ENCODE measurements at places on chromosomes 1 and 21.

DNA sequence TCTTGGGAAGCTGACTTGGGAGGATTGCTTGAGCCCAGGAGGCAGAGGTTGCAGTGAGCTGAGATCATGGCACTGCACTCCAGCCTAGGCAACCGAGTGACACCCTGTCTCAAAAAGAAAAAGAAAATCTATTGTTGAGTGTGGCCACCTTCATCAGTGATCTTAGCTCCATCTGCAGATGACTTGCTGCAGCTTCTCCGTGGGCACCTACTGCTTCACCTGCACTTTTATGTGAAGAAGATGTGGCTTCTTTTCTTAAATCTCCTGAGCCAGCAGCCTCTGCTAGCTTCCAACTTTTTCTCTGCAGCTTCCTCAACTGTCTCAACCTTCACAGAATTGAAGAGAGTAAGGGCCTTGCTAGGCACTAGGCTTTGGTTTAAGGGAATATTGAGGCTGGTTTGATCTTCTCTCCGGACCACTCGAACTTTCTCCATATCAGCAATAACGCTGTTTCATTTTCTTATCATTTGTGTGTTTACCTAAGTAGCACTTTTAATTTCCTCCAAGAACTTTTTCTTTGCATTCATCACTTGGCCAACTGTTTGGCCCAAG lies 28.0 kb downstream of the AGPAT3 start:
- peak overlapping the region; percentile 16 for H3K4me3 ChIP-seq
- H3K27me3 ChIP-seq, result no peaks in the 10 kb centered on the region

DNA sequence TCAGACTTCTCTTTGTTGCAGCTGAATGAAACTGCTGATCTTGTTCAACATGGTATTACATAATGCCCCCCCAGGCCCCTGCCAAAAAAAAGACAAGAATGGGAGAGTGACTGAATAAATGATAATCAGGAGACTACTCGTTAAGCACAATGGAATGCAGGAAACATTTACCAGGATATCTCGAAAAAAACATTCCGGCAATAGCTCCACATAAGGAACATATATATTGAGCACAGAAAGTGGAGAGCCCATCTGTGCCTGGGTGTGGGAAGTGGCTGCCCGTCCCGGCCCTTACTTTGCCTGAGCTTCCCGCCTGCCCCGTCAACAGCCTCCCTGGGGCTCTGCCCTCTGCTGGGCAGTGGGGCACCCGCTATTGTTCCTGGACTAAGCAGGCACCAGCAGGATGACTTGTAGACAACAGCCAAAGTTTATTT lies 13.3 kb downstream of the TRIM11 start:
- DNase-seq, result no peak
- no peaks in the 10 kb centered on the region for H3K27me3 ChIP-seq
- peak overlapping the region; percentile 41 for H3K27ac ChIP-seq
- no peak overlapping the region for H3K4me3 ChIP-seq
- peaks cover 4% of the 10 kb centered on the region for H3K36me3 ChIP-seq
- H3K4me1 ChIP-seq, result no peaks in the 10 kb centered on the region

DNA sequence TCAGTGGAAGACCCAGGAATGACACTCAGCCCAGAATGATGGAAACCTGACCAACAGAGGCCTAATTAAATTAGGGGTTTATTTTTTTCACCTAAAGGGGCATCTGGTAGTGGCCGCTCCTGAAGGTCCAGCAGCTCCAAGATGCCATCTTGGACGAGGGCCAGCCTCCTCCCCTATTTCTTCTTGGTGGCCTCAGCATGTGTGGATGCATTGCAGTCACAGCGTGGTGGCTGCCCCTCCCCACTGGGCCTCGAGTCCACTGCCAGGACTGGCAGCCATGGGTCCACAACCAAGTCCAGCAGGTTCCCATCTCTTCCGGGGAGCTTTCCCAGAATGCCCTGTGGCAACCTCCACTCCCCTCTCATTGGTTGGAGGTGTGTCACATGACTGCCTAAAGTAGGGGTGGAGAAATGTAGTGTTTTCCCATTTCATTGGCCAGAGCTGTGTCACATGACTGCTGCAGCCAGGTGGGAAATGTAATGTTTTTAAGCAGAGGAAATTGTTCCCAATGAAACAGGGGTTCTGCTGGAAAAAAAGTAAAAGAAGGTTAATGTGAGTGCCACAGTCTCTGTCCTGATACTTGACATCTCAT lies 628.2 kb downstream of the PTPRU start:
- no peak for DNase-seq
- H3K4me3 ChIP-seq, result no peak overlapping the region
- no peak overlapping the region for H3K27ac ChIP-seq
- no peaks in the 10 kb centered on the region for H3K4me1 ChIP-seq
- peaks cover 13% of the 10 kb centered on the region for H3K27me3 ChIP-seq

GRCh38 chr1:18739408-18739807 lies 108.8 kb downstream of the PAX7 start:
- no peaks in the 10 kb centered on the region for H3K36me3 ChIP-seq
- no peak overlapping the region for H3K27ac ChIP-seq
- H3K4me3 ChIP-seq, result no peak overlapping the region
- H3K4me1 ChIP-seq, result no peaks in the 10 kb centered on the region
- peaks cover 41% of the 10 kb centered on the region for H3K27me3 ChIP-seq
- DNase-seq, result no peak

- H3K27ac ChIP-seq, result peak overlapping the region; percentile 100
- no peak for DNase-seq
- no peak overlapping the region for H3K4me3 ChIP-seq
- peaks cover 3% of the 10 kb centered on the region for H3K27me3 ChIP-seq
- H3K36me3 ChIP-seq, result peaks cover 43% of the 10 kb centered on the region
- peaks cover 37% of the 10 kb centered on the region for H3K4me1 ChIP-seq
These were observed 4.4 kb upstream of the ELF3 start for GRCh38 chr1:202005958-202006357.

- H3K4me1 ChIP-seq, result peaks cover 26% of the 10 kb centered on the region
- peaks cover 22% of the 10 kb centered on the region for H3K36me3 ChIP-seq
- H3K4me3 ChIP-seq, result peak overlapping the region; percentile 92
These were observed 749 bp downstream of the AKIRIN1 start for GRCh38 chr1:38991638-38992411.

- no peak overlapping the region for H3K27ac ChIP-seq
- peaks cover 15% of the 10 kb centered on the region for H3K27me3 ChIP-seq
- no peak for DNase-seq
- H3K4me1 ChIP-seq, result no peaks in the 10 kb centered on the region
These were observed 81.4 kb upstream of the CNIH3 start for GRCh38 chr1:224534731-224535130.

- peaks cover 46% of the 10 kb centered on the region for H3K36me3 ChIP-seq
- H3K4me1 ChIP-seq, result peaks cover 6% of the 10 kb centered on the region
- no peaks in the 10 kb centered on the region for H3K27me3 ChIP-seq
These were observed 8.4 kb downstream of the CEPT1 start for GRCh38 chr1:111148376-111148881.

- no peak overlapping the region for H3K27ac ChIP-seq
- H3K36me3 ChIP-seq, result no peaks in the 10 kb centered on the region
- no peak for DNase-seq
- peaks cover 28% of the 10 kb centered on the region for H3K27me3 ChIP-seq
- peaks cover 7% of the 10 kb centered on the region for H3K4me1 ChIP-seq
These were observed 5.5 kb downstream of the RCAN1 start for GRCh38 chr21:34609244-34609932.

- DNase-seq, result no peak
- no peak overlapping the region for H3K27ac ChIP-seq
- H3K27me3 ChIP-seq, result peaks cover 63% of the 10 kb centered on the region
These were observed 75.3 kb upstream of the IGSF21 start for GRCh38 chr1:18032172-18032859.
